ENCODE measurements at places on chromosomes 5 and 9.
A peak's percentile ranks its signal among the peaks of the same experiment; 100 is the strongest.

- DNase-seq, result peak; percentile 82
Observed at GRCh38 chr9:127390563-127390962, 6.4 kb upstream of the SLC2A8 start.

GRCh38 chr9:26331223-26331622 lies 561.4 kb downstream of the CAAP1 start:
- DNase-seq, result no peak

GRCh38 chr9:37371565-37372464 lies 50.7 kb upstream of the GRHPR start:
- DNase-seq, result no peak

DNA sequence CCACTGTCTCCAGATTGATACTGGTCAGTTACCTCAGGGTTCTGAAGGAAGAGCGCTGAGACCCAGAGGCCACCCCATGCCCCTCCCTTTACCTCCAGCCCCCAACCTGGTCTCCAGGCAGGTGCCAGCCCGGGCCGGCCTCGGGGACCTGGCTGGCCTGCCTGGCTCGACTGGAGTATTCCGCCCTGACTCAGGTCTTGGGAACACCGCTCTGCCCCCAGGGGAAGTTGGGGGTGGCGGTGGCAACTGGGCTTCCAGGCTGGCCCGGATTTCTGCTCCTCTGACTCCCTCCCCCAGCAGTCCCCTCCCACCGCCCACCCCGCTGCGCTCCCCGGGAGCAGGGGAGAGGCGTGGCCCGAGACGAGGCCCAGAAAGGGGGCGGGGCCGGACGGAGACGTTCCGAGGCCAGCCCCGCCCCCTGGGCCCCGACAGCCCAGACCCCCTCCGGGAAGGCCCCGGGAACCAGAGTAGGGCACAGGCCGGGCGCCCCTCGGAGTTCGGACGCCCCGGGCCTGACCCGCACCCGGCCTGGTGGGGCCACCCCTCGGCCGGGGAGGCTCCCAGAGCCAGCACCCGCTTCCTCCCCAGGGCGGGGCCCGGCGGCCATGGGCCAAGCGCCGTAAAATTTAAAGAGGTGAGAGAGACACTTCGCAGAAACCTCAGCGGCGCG lies 82.5 kb upstream of the ZBTB43 start:
- DNase-seq, result peak; percentile 65

DNA sequence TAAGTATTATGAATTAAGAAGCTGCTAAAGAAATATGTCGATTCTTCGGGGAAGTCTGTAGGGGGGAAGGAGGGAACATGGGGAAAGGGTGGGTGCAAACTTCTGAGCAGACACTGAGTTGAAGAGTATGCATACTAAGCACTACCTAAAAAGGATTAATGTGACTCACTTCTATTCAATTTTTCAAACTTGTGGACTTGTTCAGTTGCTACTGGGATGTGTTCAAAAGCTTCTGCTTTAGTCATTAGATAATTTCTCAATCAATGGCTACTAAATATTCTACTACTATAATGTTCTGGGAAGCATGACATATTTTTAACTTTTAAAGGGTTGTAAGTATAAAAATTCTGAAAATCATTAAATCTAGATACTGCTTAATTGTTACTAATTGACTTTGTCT lies 109.7 kb upstream of the FER start:
- no peak for DNase-seq

GRCh38 chr5:172505845-172506244 lies 51.5 kb upstream of the SH3PXD2B start:
- no peak for DNase-seq

GRCh38 chr5:121758615-121759014 lies 93.1 kb upstream of the FTMT start:
- DNase-seq, result no peak

- no peak for DNase-seq
Observed at GRCh38 chr5:131285703-131286399, 22.0 kb downstream of the CDC42SE2 start.

DNA sequence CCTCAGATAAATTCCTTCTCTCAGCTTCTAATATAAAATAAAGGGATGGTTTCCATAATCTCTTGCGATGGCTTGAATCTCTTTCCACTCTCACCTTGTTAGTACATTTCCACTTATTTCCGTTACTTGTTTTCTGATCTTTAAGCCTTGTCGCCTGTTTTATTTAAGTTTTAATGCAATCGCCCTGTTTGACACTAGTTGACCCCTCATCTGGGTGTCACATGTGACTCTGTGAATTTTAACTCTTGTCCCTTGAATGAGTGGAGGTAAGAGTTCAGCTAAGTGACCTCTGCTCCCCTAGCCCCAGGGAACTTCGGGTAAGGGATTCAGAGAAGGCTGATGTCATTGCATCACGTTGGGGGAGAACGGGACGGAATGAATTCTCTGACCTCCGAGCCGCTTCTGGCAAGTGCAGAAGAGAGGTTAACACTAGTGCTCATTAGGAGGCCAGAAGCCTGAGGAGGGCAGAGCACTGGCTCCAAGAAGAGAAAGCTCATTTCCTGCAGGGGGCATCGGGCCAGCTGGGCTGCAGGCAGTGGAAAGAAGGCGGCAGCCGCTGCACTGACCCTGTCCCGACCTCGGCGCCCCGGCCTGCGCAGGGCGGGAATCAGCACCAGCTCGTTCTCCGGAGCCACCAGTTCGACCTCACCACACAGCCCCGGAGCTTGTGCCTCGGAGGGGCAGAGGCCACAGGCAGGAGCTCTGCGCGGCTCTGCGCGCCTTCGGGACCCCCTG lies 569 bp downstream of the HINT2 start:
- peak; percentile 73 for DNase-seq

DNA sequence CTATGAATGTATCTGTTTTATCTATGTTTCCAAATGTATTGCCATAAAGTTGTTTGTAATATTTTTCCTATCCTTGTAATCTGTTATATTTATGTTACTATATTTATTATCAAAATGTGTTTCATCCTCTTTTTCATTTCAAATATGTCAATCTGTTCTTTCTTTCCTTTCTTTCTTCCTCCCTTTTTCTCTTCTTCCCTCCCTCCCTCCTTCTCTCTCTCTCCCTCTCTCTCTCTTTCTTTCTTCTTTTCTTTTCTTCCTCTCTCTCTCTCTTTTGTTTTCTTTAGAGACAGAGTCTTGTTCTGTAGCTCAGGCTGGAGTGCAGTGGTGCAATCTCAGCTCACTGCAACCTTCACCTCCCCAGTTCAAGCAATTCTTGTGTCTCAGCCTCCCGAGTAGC lies 91.3 kb downstream of the GTF3C4 start:
- DNase-seq, result no peak

DNA sequence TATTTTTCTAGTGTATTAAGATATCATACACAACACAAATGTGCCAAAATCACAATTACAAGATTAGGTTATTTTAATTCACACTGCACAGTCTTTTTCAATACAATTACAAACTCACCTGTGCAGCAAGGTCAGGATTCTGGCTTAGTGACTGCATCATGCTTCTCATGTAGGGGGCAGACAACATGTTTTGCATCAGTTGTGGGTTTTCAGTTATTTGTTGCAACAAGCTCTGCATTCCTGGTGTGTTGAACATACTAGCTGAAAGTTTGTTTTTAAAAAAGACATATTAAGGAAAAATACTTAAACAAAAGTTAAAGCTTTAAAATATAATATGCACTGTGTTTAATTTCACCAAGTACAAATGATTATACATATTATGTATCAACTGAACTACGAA lies 38.7 kb downstream of the UBQLN1 start:
- DNase-seq, result no peak

- DNase-seq, result no peak
Observed at GRCh38 chr9:106023455-106023854, 329.1 kb downstream of the TMEM38B start.

- peak; percentile 13 for DNase-seq
Observed at GRCh38 chr5:50969151-50970031, 303.0 kb downstream of the PARP8 start.

- DNase-seq, result no peak
Observed at GRCh38 chr5:161190086-161190485, 338.1 kb upstream of the ATP10B start.

- no peak for DNase-seq
Observed at GRCh38 chr5:101637599-101637998, 658.5 kb downstream of the SLCO4C1 start.

DNA sequence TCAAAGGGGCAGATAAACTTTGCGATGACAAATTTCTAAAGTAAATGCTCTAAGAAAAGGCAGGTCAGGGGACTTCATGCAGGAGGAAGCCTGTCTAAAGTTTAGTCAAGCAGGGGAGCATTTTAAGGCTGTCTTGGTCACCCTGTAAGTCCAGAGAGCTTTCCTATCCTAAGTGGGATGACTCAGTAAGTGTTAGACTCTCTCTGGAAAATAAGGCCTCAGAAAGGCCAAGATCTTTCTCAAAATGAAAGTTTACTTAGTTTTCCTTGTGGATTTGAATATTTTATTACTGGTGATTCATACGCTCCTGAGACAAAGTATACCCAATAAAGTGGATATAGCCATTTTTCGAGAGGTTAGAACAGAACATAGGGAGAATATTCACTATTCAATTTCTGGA lies 806.9 kb upstream of the CDH9 start:
- no peak for DNase-seq

- no peak for DNase-seq
Observed at GRCh38 chr5:131684595-131684994, 49.6 kb upstream of the RAPGEF6 start.

GRCh38 chr9:137454597-137455358 lies 4.4 kb downstream of the NSMF start:
- peak; percentile 68 for DNase-seq

DNA sequence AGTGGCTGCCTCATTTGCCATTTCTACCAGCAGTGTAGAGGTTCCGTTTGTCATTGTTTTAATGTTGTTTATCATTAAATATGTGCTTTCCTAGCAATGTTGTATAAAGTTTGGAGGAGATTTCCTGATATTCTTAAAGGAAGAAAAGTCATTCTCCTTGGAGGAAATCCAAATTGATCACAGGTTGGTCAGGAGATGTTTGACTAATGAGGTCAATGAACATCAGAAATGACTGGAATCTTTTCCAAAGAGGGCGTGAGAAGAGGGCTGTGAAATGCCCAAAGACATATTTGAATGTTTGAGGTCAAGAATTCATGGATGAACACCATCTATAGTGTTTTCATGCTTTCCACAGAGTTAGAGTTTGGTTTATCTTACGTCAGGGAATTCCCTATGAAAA lies 471.3 kb downstream of the MAT2B start:
- no peak for DNase-seq

DNA sequence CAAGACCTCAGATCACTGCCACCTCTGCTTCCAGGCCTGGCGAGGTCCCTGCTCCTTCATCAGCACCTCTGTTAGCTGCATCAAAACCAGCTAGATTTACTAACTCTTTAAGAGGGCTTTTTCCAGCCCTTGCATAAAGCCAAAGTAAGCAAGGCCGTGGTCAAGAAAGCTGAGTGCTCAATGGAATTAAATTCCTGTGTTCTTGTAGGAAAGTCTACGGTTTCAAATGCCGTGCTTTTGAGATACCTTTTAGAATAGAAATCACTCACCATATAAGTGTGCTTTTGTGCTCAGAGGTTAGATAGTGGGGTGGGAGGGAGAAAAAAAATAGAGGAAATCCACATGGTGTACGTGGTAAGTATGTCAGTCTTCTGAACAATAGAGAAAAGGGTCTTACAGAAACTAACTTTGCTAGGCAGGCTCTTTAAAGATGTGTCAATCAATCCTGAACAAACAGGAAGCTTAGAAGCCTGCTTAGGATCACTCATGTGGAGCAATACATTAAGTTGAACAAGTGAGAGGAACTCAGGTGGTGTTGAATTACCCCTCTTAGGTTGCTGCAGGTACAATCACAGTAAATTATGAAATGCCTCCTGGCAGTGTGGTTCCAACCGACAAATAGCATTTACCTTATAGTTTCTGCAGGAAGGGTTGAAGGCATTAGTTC lies 79.7 kb downstream of the SEMA6A start:
- DNase-seq, result no peak

DNA sequence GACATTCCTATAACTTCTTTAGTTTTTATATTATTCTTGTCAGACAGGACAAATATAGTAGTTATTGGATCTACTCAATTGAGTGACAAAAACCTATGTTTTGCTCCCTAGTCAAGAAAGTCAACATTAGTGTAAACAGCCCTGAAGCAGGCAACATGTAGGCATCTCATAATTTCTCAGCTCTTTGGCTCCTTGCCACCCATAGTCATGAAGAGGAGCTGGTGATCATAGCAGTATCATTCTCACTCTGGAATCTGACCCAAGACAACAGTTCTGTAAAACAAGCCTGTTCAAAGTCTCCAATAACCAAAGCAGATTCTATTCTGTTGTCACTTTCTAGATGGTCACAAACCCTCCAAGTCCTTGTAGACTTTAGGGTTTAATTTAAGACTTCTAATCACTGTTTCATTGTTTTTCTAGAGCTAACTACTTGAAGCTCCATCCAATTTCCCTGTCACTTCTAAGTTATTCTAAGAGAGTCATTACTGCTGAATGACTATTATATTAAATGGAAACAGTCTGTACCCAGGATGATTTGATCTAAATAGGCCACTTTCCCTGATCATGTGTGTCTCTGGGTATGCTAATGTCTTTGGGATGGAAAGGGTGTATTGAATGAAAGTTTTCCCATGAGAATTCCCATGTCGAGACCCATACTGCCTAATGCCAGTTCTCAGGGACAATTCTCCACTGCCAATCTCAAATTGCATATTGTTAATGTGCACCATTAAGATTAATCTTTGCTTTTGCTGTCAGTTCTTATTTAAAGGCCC lies 533.3 kb downstream of the ACTL7B start:
- DNase-seq, result no peak

DNA sequence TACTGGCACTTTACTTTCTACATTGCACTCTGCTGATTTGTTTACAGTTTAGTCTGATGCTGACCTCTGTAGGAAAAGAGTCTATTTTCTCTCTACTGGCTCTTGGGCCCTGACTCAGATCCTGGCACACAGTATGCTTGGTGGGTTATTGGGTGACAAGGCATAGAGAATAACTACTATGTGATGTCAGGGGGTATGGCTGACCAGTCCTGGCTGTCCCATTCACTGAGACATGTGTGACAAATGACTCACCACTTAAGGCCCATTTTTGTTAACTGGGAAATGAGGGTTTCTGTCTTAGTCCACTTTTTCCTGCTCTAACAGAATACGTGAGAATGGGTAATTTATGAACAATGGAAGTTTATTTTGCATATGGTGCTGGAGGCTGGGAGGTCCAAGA lies 66.4 kb downstream of the DAPK1 start:
- no peak for DNase-seq

DNA sequence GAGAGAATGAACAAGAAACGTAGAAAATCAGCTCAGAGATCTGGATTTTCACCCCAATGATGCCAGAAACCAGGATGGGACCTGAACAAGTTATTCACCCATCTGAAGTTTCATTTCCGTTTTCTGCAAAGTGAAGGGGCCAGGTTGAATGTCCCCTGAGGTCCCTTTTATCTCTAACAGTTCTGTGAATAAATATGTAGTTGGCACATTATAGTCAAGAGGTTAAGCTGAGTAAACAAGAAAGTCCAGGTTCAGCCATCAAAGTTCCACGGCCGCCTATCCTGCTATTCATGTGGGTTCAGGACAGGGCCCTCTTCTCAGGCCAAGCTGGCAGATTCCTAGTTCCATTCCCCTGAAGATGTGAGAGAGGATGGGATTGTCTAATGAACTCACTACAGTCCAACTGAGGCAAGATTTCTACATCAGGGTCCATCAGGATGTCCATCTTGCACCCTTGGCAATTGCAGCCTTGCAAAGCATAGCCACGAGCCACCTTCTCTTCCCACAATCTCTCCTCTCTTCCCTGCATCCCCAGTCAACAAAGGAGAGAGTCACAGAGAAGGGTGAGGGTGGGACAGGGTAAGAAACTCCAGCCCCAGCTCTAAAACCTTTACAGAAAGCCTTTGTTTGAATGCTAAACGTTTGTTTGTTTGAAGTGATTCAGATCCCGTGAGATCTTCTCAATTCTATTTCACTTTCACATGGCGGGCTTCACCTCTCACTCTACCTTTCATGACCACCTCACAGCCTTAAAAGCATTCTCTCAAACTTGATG lies 311.0 kb downstream of the SLIT3 start:
- DNase-seq, result peak; percentile 59
